ENCODE measurements at places on chromosomes 5 and 9.

GRCh38 chr5:79932510-79933504, 58.3 kb downstream of the MTX3 start:
- peak; percentile 33 for DNase-seq

DNA sequence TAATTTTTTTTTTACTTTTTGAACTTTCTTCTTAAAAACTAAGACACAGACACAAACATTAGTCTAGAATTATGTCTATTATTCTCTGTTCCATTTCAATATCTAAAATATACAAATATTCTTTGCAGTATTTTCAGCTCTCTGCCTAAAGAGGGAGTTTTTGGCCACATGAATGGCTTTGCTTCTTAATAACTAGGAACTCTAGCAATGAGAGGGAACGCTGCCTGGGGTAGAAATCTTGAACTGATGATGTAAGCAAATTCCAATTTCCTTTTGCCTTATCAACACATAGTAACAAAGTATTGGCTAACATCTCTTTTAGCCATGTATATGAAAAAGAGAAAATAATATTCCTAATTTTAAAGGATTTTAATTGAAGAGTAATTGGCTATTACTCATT, 51.9 kb downstream of the SLC25A46 start:
- peak; percentile 32 for DNase-seq

DNA sequence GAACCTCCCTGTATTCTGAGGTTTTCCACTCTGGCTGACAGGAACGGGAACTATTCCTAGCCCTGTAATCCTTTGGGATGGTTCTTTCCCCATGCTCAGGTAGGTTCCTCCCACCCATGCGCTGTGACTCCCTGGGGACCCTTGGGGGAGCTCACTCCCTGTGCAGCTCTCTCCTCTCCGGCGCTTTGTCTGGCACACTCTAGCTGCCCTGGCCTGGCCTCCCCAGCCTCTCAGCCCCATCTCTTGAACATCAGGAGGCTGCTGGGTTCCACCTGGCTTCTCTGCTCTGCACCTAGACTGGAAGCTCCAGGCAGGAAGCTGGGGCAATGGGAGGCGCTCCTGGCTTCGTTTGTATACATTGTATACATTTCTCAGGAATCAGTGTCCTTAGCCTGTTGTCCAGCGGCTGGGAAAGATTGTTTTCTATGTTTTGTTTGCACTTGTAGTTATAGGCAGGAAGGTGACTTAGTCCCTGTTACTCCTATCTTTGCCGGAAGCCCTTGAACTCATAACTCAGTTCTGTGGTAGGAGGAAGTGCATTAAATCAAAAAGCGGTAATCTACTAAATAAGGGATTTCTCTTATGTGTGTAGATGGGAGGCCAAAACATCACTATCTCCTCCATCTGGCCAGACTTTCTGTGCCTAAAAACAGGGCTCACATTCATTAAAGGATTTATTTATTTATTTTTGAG, 20.4 kb downstream of the SLC25A25 start:
- no peak for DNase-seq

DNA sequence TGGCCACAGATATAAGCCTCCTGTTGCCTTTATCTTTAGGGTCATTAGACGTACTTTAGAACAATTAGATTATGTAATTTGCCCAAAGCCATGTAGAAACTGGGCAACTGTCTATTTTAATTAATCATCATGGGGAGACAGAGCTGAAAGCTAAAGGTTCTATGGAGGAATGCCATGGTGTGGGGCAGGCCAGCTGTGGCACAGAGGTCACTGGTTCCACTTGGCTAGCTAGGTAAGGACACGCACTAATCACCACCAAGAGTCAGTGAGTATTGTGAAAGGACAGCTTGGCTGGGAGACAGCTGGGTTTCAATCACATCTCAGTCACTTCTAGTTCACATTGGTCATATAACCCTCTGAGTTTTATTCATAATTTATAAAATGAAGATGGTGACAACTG, 81.7 kb downstream of the HMHB1 start:
- DNase-seq: no peak

GRCh38 chr9:79572608-79573411, 1.0 kb downstream of the TLE4 start:
- DNase-seq: no peak

DNA sequence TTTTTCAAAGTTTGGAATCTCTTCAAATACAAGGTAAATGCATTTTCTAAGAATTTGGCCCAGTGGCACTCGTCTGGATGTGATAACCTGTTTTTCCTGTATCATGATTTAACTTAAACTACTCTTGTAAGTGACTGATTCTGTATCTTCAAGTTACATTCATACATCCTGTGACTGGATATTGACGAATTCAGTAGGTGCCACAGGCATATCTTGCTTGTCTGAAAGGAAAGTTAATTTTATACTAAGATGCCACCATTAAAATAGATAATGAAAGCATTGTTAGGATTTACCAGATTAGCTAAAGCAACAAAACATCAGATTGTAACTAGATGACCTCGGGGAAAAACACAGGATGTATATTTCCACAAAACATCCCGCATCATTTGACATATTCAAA, 175.3 kb upstream of the ZNF608 start:
- DNase-seq: no peak

- no peak for DNase-seq
Observed at GRCh38 chr9:82894961-82895821, 167.8 kb downstream of the RASEF start.

DNA sequence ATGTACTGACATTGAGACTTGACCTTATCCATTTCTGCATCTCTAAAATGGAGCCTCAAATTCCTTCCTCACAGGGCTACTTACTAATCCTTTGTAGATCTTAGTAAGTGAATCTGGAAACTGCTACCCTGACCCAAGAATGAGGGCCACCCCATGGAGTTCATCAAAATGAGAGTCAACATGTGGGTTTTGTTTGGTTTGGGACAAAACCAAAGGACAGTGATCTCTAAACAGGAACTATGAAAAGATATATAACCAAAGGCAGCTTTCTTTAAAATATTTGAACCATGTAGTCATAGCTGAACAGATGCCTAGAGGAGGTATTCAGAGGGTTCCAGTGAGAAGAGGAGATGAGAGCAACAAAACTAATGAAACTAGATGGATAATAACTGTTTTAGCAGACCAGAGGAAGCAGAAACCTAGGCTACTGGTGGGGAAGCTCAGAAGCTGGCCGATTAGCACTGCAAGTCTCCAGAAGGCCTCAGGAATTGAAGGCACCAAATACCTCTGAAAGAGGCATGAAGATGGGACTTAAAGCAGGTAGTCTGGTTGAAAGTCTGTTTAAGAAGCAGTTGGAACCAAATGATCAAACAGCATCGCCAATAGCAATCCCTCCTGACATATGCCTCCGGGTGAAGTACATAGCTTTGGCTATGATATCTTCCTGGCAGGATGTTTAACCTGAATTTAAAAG, 45.8 kb downstream of the THOC3 start:
- DNase-seq: peak; percentile 96

GRCh38 chr9:108077556-108077955, 588.0 kb upstream of the KLF4 start:
- DNase-seq: no peak

DNA sequence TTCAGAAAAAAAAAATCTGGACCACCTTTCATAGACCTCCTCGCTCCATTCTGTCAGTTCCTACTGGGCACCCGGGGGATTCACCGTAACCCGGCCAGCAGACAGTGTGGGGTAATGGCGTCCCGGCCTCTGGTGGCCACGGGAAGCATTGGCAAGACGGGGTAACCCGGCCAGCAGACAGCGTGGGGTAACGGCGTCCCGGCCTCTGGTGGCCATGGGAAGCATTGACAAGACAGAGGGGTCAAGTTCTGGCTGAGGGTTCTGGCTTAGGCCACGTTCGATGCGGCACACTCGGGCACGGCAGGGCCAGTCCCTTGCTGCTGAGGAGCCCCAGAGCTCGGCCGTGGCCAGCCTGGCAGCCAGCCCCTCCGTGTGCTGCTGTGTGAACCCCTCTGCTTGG, 116.2 kb upstream of the RAPGEF1 start:
- no peak for DNase-seq

DNA sequence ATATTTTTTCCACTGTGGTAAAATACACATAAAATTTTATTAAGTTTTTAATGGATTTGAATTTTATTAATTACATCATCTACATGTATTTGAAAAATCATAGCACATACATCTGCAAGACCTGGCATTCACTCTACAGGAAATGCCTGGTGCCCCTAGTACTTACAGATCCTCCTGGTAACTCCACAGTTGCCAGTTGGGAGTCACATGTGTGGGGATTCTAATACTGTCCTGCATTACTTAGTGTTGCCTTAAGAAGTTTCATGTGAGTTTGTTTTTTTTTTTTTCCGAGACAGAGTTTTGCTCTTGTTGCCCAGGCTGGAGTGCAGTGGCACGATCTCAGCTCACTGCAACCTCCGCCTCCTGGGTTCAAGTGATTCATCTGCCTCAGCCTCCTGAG, 18.1 kb downstream of the KDM3B start:
- no peak for DNase-seq

DNA sequence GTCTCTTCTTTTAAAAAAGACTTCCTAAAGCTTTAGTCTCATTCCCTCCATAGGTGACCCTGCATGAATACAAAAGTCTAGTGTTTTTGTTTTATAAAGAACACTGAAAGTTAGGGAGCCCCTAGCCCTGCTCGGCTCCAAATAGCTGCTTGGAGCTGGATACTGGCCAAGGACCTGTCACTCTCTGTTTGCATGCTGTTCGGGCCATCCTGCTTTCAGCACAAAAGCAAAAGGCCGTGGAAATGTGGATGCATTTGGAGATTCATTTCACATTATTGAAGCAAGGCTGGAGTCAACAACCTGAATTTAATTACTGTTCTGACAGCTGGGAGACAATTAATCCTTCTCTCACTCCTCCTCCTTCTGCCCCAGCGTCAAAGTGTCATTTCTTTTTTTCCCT, 151.7 kb upstream of the NMUR2 start:
- no peak for DNase-seq

DNA sequence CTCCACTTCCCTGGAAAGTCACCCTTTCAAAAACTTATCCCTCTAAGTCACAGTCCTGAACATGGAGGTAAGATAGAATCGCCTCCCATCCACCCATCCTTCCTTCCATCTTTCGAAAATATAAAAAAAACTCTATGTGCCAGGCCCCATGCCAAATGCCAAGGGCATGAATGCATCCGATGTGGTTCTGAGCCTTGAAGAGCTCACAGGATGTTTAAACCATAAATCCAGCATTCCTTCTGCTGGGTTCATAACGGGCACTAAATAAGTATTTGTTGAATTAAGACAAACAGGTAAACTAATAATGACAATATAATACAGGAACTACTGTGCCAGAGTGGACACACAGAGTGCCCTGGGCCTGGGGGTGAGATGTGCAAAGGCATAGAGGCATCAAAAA, 147.3 kb downstream of the TTLL11 start:
- DNase-seq: no peak

- DNase-seq: no peak
Observed at GRCh38 chr5:148747536-148747906, 78.9 kb upstream of the ADRB2 start.

GRCh38 chr9:134034215-134035040, 9.1 kb downstream of the BRD3OS start:
- no peak for DNase-seq

DNA sequence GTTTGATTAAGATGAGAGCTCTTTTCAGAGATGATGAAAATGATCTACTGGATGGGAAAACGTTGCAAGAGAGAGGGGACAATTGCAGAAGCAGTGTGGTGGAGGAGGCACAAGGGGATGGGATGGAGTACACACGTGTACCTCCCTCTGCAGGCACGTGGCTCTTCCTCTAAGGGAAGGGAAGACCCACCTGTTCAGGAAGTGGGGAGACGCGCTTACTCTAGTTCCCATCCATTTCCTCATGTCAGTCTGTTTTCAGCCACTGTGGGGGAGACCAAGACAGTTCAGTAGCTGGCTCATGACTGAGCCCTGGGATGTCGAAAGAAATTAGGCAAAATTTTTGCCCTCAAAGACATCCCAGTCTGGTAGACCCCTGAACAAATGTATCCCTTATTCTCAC, 619.2 kb upstream of the CLINT1 start:
- DNase-seq: no peak

DNA sequence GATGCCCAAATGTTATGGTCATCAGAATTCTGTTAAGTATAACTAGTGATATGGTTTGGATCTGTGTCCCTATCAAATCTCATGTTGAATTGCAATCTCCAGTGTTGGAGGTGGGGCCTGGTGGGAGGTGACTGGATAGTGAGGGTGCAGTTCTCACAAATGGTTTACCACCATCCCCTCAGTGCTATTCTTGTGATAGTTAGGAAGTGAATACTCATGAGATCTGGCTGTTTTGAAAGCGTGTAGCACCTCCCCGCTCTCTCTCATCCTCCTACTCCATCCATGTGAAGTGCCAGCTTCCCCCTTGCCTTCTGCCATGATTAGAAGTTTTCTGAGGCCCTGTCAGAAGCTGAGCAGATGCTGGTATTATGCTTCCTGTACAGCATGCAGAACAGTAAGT, 359.5 kb downstream of the TMEM167A start:
- no peak for DNase-seq

- no peak for DNase-seq
Observed at GRCh38 chr9:503326-503725, 288.7 kb downstream of the DOCK8 start.

GRCh38 chr5:17907094-17907493, 272.8 kb downstream of the TAF11L14 start:
- DNase-seq: no peak

GRCh38 chr9:98117984-98118639, 910 bp downstream of the TRIM14 start:
- no peak for DNase-seq

DNA sequence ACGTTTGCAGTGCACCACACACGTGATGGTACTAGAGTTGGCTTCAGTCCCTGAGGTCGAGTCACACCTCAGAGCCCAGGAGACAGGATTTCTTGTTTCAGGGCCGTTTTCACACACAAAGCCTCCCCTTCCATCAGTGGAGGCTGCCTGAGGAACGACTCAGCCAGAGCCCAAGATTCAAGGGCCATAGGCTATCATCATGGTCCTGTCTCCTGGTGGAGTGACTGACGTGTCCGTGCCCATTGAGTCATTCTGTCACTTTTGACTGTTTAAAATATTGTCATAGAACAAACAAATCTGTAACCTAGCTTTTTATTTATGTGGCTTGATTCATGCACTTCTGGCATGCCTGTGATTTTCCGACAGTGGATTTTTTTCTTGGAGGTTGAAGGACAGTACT, 28.3 kb downstream of the CAMK2A start:
- no peak for DNase-seq

DNA sequence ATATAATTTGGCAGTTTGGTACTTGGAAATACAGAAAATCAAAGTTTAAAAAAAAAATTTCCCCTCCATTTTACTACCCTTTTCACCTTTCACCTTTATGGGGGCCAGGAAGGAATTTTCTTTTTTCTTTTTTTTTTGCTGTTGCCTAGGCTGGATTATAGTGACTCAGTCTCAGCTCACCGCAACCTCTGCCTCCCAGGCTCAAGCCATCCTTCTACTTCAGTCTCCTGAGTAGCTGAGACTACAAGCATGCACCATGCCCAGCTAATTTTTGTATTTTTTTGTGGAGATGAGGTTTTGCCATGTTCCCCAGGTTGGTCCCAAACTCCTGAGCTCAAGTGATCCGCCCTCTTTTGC, 9.1 kb downstream of the CHMP5 start:
- DNase-seq: no peak

GRCh38 chr5:161064297-161064696, 212.3 kb upstream of the ATP10B start:
- no peak for DNase-seq

Data from AG09309 (cell line).